ENCODE measurements at places on chromosomes 13 and 19. TPM values are rescaled to one million over a fixed set of nuclear protein-coding genes. Genes with fewer than 3 reads are reported as not detected.

Gene CYP4F2
- total RNA-seq = not detected

Gene ERICH4
- not detected for total RNA-seq

Gene ZFR2
- not detected for total RNA-seq

- H3K27ac ChIP-seq = no peak overlapping the region
- DNase-seq = no peak
- H3K27me3 ChIP-seq = no peaks in the 10 kb centered on the region
- H3K4me1 ChIP-seq = peaks cover 7% of the 10 kb centered on the region
- no peaks in the 10 kb centered on the region for H3K36me3 ChIP-seq
- no peak overlapping the region for H3K4me3 ChIP-seq
Observed at GRCh38 chr13:34431827-34432581, 510.1 kb upstream of the NBEA start.

DNA sequence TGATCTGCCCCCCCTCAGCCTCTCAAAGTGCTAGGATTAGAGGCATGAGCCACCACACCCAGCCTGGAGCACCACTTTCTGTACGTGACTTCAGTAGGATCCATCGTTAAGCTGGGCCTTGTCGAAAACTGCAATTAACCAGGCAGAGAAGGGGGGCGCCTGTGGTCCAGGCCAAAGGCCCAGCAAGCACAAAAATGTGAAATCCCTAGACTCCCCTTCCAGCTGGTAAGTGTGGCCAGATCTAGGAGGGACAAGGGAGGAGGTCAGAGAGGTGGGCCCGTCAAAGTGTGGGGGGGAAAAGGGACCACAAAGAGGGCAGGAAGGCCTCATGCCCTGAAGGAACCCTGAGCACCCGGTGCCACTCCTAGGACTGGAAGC lies 13.8 kb downstream of the DDX39A start:
- H3K4me3 ChIP-seq = no peak overlapping the region
- DNase-seq = no peak
- peaks cover 45% of the 10 kb centered on the region for H3K36me3 ChIP-seq
- H3K27ac ChIP-seq = no peak overlapping the region
- peaks cover 11% of the 10 kb centered on the region for H3K27me3 ChIP-seq
- peaks cover 18% of the 10 kb centered on the region for H3K4me1 ChIP-seq

- no peak for DNase-seq
- peaks cover 38% of the 10 kb centered on the region for H3K4me1 ChIP-seq
- peaks cover 3% of the 10 kb centered on the region for H3K27me3 ChIP-seq
- H3K36me3 ChIP-seq = no peaks in the 10 kb centered on the region
- H3K4me3 ChIP-seq = no peak overlapping the region
Observed at GRCh38 chr13:40440990-40441820, 225.2 kb downstream of the FOXO1 start.

DNA sequence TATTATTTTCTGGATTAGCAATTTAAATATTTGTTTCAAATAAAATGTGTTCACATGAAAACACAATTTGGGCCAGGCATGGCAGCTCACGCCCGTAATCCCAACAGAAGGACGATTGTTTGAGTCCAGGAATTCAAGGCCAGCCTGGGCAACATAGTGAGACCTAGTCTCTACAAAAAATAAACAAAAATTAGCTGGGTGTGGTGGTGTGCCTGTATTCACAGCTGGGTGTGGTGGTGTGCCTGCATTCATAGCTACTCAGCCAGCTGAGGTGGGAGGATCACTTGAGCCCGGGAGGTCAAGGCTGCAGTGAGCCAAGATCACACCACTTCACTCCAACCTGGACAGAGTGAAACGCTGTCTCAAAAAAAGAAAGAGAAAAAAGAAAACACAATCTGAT lies 46.4 kb downstream of the KPNA3 start:
- H3K36me3 ChIP-seq = peaks cover 9% of the 10 kb centered on the region
- no peak overlapping the region for H3K27ac ChIP-seq
- peaks cover 12% of the 10 kb centered on the region for H3K4me1 ChIP-seq

- DNase-seq = no peak
- H3K4me3 ChIP-seq = no peak overlapping the region
- peaks cover 5% of the 10 kb centered on the region for H3K4me1 ChIP-seq
Observed at GRCh38 chr13:72760189-72760588, 21.5 kb downstream of the DIS3 start.

DNA sequence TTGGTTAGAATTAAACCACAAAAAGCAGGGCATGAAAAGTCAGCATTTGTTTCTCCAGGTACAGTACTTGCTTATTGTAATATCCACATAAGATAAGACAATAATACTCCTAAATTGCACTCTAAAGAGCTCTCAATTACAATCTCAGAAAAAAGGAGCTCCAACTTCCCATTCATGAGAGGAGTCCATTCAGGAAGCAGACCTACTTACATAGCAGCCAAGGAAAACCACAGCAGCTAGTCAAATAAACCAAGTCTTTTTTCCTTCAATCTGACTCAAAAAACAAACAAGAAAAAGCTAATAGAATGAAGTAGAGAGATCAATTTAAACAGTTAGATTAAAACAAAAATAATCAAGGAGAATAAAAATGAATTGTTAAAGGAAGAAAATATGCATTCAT lies 885.2 kb upstream of the SLITRK6 start:
- no peak overlapping the region for H3K4me3 ChIP-seq
- no peaks in the 10 kb centered on the region for H3K4me1 ChIP-seq
- DNase-seq = no peak
- H3K36me3 ChIP-seq = no peaks in the 10 kb centered on the region

- no peak overlapping the region for H3K4me3 ChIP-seq
- H3K27me3 ChIP-seq = peaks cover 7% of the 10 kb centered on the region
- H3K4me1 ChIP-seq = peaks cover 11% of the 10 kb centered on the region
- no peak overlapping the region for H3K27ac ChIP-seq
- H3K36me3 ChIP-seq = no peaks in the 10 kb centered on the region
Observed at GRCh38 chr13:105979131-105980011, 556.1 kb downstream of the EFNB2 start.

DNA sequence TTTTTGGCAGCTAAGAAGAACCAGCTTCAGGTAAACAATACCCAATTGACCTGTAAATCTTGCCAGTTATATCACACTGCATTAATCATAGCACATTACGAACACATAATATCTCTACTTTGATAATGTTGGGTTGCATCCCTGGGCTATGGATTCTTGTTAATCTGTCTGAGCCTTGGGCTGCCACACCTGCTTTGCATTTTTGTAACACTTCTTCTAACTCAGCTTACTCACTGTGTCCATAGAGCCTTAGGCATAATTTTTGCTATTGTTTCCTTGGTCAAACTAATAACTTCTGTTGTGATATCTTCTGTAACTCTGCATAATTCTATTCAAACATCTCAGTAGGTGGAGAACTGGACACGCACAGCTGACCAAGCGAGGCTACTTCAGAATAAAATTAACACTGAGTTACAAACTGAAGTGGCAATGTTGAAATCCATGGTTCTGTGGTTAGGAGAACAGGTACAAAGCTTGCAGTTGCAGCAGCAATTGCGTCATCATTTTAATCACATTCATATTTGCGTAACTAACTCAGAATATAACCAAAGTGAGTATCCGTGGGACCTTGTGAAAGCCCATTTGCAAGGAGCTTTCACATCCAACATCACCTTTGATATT lies 6.4 kb downstream of the ZNF350 start:
- H3K27me3 ChIP-seq = no peaks in the 10 kb centered on the region
- no peaks in the 10 kb centered on the region for H3K4me1 ChIP-seq
- H3K4me3 ChIP-seq = no peak overlapping the region
- H3K27ac ChIP-seq = no peak overlapping the region
- no peak for DNase-seq

GRCh38 chr13:68099631-68100030 lies 869.5 kb upstream of the PCDH9 start:
- no peaks in the 10 kb centered on the region for H3K36me3 ChIP-seq
- H3K27ac ChIP-seq = no peak overlapping the region
- no peaks in the 10 kb centered on the region for H3K27me3 ChIP-seq
- no peak overlapping the region for H3K4me3 ChIP-seq

DNA sequence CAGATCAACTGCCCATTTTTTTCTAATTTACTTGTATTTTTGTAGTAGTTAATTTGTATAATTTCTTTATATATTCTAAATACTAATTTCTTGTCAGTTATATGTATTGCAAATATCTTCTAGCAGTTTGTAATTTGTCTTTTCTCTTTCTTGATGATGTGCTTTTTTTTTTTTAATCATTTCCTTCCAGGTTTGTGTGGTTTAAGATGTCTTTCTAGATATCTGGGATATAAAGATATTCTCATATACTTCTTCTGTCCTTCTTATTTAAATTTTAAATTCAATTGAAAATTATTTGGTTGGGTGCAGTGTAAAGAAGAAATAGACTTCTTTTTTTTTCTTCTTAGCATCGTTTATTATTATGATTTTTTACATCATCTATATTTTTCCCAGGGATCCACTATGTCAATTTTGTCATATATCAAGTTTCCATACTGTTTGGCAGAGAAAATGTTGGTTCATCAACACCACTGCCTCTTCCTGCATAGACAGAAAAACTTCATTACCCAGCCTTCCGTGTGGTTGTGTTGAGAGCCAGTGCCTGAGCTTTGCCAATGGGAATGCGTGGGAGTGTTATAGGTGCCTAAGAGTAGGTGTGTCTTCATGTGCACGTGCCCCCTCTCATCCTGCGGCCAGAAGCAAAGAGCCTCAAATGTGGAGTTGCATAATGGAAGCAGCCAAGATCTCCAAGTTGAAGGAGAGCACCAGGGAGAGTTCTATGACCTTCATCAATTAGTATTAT lies 15.8 kb downstream of the CPB2 start:
- DNase-seq = no peak
- H3K27me3 ChIP-seq = no peaks in the 10 kb centered on the region
- H3K4me1 ChIP-seq = no peaks in the 10 kb centered on the region
- H3K36me3 ChIP-seq = no peaks in the 10 kb centered on the region
- no peak overlapping the region for H3K27ac ChIP-seq

GRCh38 chr13:43136920-43137575 lies 113.7 kb downstream of the DNAJC15 start:
- no peaks in the 10 kb centered on the region for H3K36me3 ChIP-seq
- H3K27ac ChIP-seq = no peak overlapping the region
- peaks cover 5% of the 10 kb centered on the region for H3K4me1 ChIP-seq
- no peak overlapping the region for H3K4me3 ChIP-seq
- peaks cover 22% of the 10 kb centered on the region for H3K27me3 ChIP-seq
- no peak for DNase-seq

Data from HFFc6 (cell line).